ENCODE measurements at places on chromosomes 13 and 19. TPM values are rescaled to one million over a fixed set of nuclear protein-coding genes. Genes with fewer than 3 reads are reported as not detected.

DNA sequence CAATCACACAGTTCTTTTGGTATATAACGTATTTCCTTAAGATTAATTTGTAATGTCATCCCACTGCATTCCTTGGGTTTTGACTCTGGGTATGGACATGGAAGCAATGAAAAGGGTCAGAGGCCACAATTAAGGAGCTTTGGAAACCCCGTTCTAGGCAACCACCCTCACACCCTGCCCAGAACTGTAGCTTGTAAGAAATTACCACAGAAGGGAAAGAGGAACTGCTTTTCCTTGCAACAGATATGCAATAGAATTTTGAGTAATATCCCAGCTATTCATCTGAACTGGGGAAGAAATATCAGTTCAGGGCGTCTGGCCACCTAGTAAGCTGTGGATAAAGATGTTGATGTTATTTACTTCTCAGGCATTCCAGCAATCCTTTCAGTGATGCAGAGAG, 985 bp upstream of the CLC start:
- no peaks in the 10 kb centered on the region for H3K36me3 ChIP-seq
- H3K4me3 ChIP-seq, result no peak overlapping the region
- H3K4me1 ChIP-seq, result no peaks in the 10 kb centered on the region
- no peak overlapping the region for H3K27ac ChIP-seq
- no peak for DNase-seq
- H3K27me3 ChIP-seq, result peaks cover 3% of the 10 kb centered on the region

DNA sequence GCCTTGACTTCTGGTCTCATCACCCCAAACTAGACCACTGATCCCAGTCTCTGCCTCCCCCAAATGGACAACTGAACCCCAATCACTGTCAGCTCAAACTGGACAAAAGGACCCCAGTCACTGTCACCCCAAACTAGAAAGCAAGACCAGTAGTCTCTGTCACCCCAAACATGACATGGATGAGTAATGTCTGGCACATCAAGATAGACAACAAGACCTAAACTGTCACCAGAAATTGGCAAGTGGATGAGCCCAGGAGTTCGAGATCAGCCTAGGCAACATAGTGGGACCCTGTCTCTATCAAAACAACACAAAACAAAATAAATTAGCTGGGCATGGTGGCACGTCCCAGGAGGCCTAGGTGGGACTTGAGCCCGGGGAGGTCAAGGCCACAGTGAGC, 12.0 kb downstream of the RABAC1 start:
- H3K4me1 ChIP-seq, result peaks cover 36% of the 10 kb centered on the region
- H3K27ac ChIP-seq, result no peak overlapping the region
- DNase-seq, result no peak

- no peak overlapping the region for H3K27ac ChIP-seq
- H3K27me3 ChIP-seq, result no peaks in the 10 kb centered on the region
- H3K4me1 ChIP-seq, result no peaks in the 10 kb centered on the region
- no peak for DNase-seq
Observed at GRCh38 chr13:108425056-108425455, 155.5 kb downstream of the TNFSF13B start.

The FLT1 gene
- total RNA-seq, result 0.89 TPM

- no peak overlapping the region for H3K4me3 ChIP-seq
- DNase-seq, result no peak
- H3K27me3 ChIP-seq, result peaks cover 8% of the 10 kb centered on the region
- H3K27ac ChIP-seq, result no peak overlapping the region
- H3K4me1 ChIP-seq, result peaks cover 10% of the 10 kb centered on the region
- H3K36me3 ChIP-seq, result no peaks in the 10 kb centered on the region
Observed at GRCh38 chr19:47413941-47414340, 5.4 kb downstream of the MEIS3 start.

DNA sequence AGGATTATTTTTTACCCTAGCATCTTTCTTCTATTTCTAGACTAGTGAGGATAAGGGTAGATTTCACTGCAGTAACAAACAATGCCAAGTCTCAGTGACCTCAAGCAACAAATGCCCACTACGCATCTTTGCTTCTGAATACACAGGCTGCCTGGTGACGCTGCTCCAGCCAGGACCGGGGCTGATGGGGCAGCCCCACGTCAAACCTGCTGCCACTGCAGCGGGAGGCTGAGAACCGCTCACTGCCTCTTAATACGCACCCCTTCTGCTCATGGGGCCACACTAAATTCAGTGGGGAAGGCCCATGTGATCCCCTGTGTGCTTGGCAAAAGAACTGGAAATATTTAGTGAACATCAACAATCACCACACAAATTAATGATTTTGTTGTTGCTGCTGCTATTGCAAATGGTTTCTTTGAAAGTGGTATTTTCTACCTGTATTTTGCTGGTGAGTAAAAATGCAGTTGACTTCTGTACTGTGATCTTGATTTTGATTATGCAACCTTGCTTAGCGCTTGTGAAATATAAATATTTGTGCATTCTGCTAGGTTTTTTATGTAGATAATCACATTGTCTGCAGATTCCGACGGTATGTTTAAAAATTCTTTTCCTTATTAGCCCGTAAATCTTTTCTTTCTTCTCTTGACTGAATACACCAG, 139.5 kb upstream of the SPACA7 start:
- DNase-seq, result no peak
- H3K36me3 ChIP-seq, result no peaks in the 10 kb centered on the region
- no peak overlapping the region for H3K27ac ChIP-seq
- no peak overlapping the region for H3K4me3 ChIP-seq
- H3K27me3 ChIP-seq, result no peaks in the 10 kb centered on the region
- no peaks in the 10 kb centered on the region for H3K4me1 ChIP-seq

GRCh38 chr19:6069268-6069791, 41.0 kb downstream of the RFX2 start:
- H3K27ac ChIP-seq, result no peak overlapping the region
- peak; percentile 44 for DNase-seq
- no peaks in the 10 kb centered on the region for H3K27me3 ChIP-seq
- H3K36me3 ChIP-seq, result no peaks in the 10 kb centered on the region
- no peak overlapping the region for H3K4me3 ChIP-seq

DNA sequence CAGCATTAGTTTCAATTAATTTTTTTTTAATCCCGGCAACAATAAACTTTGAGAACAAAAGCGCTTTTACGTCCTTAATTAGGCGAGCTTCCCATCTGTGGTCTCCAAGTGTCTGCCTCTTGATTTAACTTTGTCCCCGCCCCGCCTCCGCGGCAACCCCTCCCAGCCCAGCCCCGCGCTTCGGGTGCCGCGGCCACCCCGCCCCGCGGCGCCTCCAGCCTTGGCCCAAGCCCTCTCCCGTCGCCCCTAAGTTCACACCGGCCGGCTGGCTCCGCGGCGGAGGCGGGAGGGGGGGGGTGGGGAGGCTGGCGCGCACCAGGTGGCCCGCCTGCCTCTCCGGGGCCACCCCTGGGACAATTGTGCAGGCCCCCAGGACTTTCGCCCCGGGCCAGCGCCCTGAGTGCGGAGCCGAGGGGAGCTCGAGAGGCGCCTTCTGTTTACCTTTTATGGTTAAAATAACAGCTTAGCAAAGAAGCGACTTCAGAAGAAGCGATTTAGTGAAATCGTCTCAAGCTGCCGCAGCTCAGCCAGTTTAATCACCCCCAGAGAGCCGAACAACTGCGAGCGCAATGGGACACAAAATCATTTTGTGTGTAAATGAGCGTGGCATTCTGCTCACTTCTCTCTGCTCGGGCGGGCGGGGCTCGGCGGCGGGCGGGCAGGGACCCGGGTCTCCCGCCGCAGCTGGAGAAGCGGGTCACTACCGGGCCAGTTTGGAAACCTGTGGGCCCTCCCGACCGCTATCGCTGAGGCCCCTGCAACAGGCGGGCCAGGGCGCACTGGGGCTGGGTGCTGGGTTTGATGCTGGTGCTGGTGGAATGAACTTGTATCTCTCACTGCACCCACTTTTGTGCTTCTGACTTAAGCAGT, 1.4 kb downstream of the KCTD15 start:
- peaks cover 18% of the 10 kb centered on the region for H3K27me3 ChIP-seq
- H3K27ac ChIP-seq, result no peak overlapping the region
- H3K4me1 ChIP-seq, result peaks cover 13% of the 10 kb centered on the region
- no peak for DNase-seq
- H3K36me3 ChIP-seq, result no peaks in the 10 kb centered on the region

DNA sequence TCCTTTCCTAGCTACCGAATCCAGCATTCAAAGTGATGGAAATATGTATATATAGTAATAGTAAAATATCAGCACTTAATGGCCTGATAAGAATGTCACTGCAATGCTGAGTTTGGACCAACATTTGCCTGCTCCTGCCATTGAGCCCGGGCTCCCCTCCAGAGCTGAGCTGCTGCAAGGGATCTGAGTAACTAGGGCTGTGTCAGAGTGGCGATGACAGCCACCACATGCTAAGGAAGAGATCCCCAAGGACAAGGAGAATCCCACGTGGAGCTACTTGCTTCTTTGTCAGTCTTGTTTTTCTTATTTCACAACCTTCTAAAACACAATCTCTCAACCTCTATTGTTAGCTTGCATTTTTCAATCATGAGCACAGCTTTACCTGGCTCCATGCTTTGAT, 19.5 kb upstream of the ALOX5AP start:
- H3K36me3 ChIP-seq, result no peaks in the 10 kb centered on the region
- H3K4me3 ChIP-seq, result no peak overlapping the region
- H3K27ac ChIP-seq, result no peak overlapping the region
- no peak for DNase-seq
- no peaks in the 10 kb centered on the region for H3K27me3 ChIP-seq
- H3K4me1 ChIP-seq, result no peaks in the 10 kb centered on the region

DNA sequence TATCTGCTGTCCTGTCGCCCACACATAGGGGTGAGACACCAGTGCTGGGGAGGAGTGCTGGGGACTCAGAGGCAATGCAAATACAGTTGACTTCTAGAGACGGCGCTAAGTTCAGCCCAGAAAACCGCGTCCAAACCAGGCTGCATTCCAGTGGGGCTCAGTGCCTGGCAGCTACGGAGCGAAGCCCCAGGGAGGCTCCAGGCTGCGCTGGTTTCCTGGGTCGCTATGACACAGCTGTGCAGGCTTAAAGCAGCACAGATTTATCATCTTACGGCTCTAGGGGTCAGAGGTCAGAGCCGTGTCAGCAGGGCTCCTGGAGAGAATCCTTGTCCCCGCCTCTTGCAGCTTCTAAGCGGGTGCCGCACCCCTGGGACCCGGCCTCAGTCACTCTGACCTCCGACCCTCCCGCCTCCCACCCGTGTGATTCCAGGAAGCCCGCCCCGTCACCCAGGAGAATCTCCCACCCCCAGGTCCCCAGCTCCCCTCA, 61.6 kb downstream of the ANKRD10 start:
- DNase-seq, result no peak
- no peaks in the 10 kb centered on the region for H3K4me1 ChIP-seq
- H3K27me3 ChIP-seq, result peaks cover 5% of the 10 kb centered on the region

- no peak for DNase-seq
- no peaks in the 10 kb centered on the region for H3K36me3 ChIP-seq
- H3K27ac ChIP-seq, result no peak overlapping the region
- H3K27me3 ChIP-seq, result no peaks in the 10 kb centered on the region
Observed at GRCh38 chr13:50690006-50690405, 153.5 kb downstream of the DLEU7 start.

The ADGRE3 gene
- total RNA-seq, result not detected

Data from CD4-positive, CD25-positive, alpha-beta regulatory T cell (primary cell).